ENCODE measurements at places on chromosomes 6 and 20.

- DNase-seq = no peak
These were observed 143.1 kb downstream of the CD164 start for GRCh38 chr6:109239160-109239559.

DNA sequence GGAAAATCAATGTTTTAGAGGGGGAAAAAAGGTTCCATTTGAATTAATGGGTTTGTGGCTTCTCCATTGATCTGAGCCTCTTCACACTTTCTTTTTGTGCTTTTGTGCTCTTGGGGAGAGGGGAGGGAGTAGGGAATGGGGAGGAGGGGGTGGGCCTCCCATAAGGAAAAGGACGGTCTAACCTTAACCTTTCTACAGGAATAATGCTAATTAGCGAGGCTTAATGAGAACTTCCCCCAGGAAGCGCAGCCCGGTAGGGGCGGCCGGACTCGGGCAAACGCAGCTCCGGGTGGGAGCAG lies 103.0 kb downstream of the NOL4L start:
- no peak for DNase-seq

- no peak for DNase-seq
These were observed 123.0 kb downstream of the AIG1 start for GRCh38 chr6:143183666-143184065.

- no peak for DNase-seq
These were observed 45.7 kb upstream of the RPS6KA2 start for GRCh38 chr6:166672624-166673206.

GRCh38 chr6:148182378-148182777 lies 160.3 kb upstream of the SASH1 start:
- DNase-seq = no peak

DNA sequence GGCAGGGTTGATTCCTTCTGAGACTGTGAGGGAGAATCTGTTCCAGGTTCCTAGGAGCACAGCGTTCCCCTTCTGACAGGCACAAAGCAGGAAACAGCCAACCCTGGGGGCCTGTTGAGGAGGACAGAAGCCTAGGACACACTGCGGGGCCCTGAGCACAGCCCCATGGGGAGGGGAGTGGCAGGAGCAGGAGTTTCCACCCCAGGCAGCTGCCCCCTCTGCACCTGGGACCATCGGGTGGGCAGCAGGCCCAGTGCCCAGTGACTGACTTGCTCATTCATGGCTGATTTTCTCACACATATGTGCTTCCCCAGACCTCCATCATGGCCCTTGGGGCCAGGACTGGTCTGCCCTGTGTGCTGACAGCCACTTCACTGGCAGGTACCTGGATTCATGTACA lies 6.2 kb upstream of the SLC22A1 start:
- no peak for DNase-seq

- DNase-seq = no peak
These were observed 53.2 kb downstream of the EIF2S2 start for GRCh38 chr20:34058831-34059230.

- peak; percentile 22 for DNase-seq
These were observed 534 bp downstream of the NANP start for GRCh38 chr20:25623225-25623735.

DNA sequence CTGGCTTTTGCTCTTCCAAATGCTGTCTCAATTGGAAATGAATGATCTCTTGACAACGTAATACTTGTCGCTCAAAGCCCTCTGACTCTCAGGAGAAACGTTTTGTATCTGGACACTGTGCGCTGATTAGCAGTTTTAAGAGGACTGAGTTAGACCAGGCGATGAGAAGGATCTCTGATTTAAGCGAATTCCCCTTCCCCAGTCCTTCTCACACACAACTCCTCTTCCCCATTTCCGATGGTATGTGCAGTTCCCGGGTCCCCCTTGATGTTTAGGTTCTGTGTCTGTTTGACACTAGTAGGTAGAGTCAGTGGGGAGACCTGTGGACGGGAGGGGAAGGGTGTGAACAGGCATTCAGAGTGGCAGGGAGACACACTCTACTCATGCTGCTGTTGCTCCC lies 2.5 kb downstream of the ZDHHC14 start:
- no peak for DNase-seq

- DNase-seq = no peak
These were observed 81.4 kb downstream of the CD164 start for GRCh38 chr6:109300874-109301273.

DNA sequence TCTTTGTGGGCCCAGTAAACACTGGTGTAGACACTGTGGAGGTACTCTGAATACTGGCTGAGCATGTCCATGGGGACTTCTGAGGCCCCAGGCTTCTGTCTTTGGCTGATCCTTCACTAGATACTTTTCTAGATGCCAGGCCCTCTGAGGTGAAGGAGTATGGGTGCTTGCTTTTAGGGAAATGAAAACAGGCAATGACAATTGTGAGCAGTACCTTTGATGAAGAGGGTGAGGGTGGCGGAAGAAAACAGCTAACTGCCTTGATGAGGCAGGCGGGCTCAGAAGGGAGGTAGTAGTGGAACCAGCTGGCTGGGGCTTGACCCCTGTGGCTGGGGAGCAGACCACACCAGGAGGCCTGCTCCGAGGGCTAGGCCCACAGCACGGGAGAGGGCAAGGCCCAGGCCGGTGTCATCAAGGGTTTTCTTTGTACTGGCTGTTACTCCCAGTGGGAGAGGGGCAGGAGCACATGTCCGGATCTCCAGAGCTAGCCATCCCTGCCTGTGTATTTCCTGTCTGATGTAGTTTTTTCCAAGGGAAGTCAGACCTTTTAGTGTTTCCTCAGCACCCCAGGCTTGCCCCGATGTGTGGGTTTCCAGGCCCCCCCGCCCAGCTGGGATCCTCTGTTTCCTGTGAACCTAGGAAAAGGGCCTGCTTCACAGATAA lies 3.9 kb downstream of the PLCG1 start:
- no peak for DNase-seq

DNA sequence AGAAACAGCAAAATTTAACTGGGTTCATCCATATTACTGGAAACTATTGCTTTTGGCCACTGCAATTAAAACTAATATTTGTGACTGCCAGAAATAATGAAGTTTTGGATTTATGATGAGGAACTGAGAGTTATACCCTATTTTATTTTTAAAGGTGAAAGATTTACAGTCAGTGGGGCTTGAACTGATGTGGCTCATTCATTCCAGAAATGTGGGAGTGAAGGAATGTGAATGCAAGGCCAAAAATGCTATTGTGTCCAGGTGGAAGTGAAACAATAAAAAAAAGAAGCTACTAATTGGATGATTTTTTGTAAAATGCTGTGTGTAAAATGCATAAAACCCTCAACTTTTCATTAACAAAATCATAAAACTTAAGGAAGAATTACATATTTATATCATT lies 491.9 kb downstream of the COL12A1 start:
- no peak for DNase-seq

GRCh38 chr6:107561306-107561705 lies 71.4 kb downstream of the SOBP start:
- DNase-seq = no peak

- peak; percentile 46 for DNase-seq
These were observed 207.7 kb upstream of the DTNBP1 start for GRCh38 chr6:15870333-15871043.

DNA sequence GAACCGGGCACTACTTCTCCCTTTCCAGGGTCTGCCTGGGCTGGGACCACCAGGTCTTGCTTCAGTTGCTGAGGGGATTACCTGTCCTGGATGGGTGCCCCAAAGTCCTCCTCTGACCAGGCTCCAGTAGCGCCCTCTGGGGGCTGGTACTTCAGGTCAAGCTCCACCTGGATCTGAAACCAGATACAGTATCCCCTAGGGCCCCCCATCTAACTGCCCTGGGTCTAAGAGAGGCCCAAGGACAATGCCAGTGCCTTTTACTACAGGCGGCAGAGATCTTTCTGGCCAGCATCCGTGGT lies 11.2 kb upstream of the SPAG4 start:
- no peak for DNase-seq

- DNase-seq = no peak
These were observed 1.7 kb upstream of the ZKSCAN8 start for GRCh38 chr6:28139860-28140543.

DNA sequence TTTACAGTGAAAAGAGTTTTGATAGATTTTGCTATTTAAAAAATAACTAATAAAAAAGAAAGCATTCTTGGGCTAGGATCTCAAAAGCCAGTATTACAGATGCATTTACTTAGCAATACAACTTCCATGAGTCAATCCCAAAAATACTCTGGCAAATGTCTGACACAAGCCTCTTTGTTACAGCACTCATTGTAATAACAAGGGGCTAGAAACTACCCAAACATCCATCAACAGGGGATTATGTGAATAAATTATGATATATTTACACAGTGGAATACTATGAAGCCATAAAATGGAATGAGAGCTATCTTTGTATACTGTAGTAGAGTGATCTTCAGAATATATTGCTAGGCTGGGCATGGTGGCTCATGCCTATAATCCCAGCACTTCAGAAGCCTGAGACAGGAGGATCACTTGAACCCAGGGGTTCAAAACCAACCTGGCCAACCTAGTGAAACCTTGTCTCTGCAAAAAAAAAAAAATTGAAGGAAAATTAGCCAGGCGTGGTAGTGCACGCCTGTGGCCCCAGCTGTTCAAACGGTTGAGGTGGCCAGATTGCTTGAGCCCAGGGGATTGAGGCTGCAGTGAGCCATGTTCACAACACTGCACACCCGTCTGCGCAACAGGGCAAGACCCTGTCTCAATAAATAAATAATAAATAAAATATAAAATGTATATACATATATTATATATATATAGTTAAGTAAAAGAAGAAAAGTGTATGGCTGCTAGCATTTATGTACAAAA lies 34.7 kb upstream of the TOP1 start:
- DNase-seq = no peak

GRCh38 chr20:2745936-2746635 lies 53.5 kb downstream of the EBF4 start:
- DNase-seq = no peak

GRCh38 chr20:39660965-39661364 lies 698.8 kb downstream of the DHX35 start:
- no peak for DNase-seq

DNA sequence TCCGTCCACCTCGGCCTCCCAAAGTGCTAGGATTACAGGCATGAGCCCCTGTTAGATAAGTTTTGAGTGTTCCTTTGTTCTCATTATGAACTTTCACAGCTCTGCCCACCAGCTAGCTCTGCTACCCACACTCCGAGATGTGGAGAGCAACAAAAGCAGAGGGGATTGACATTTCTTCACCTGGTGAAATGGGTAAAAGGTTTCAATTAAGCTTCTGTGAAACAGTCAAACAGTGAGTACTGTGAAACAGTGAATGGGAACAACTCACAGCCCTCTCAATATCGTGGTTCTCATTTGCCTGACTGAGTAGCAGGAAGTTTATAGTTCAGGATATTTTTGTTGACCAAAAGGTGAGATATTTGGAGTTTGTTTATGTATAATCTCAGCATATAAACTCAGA lies 412.8 kb downstream of the CD83 start:
- no peak for DNase-seq

DNA sequence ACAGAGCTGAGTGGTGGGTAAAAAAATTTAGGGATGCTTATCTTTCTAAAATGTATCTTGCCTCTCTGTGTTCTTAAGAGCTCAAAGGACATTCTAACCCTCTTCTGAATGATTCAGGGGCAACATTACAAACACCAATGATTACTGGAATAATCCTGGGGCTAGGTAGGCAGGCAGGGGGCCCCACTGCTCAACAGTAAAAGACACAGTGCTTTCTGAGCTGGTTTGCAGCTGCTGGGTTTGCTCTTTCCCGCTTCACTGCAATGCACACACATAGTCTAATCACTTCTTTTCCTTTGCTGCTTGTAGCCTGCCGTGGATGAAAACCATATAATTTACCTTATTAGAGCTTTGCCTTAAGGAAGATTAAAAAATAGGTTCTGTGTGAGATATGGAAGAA lies 23.9 kb downstream of the CLDN20 start:
- DNase-seq = no peak
